ENCODE measurements at places on chromosomes 7 and 10. TPM values are rescaled to one million over a fixed set of nuclear protein-coding genes. Genes with fewer than 3 reads are reported as not detected.
A peak's percentile ranks its signal among the peaks of the same experiment; 100 is the strongest.

- no peak for DNase-seq
Measured at GRCh38 chr7:104772405-104773345, 241.3 kb upstream of the KMT2E start.

DNA sequence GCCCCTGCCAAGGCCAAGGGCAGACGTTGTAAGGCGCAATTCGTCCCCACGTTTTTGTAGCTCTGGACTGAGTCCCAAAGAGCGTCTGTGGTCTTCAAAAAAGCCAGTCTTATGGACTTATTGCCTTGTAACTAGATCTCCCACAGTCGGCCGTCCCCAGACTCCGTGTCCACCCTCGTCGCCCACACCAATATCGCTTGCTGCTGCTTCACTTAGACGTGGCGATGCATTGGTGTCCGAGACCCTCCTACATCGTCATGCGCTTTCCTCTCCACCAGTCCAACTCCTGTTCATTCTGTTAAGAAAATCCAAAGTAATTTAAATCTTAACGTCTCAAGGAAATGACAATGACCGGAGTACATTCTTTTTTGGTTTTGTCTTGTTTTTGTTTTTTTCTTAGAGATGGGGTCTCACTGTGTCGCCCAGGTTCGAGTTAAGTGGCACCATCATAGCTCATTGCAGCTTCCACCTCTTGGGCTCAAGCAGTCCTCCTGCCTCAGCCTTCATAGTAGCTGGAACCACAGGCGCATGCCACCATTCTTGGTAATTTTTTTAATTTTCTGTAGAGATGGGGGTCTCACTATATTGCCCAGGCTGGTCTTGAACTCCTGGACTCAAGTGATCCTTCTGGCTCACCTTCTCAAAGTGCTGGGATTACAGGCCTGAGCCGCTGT is 851 bp downstream of the KIFBP start:
- no peak for DNase-seq

GRCh38 chr10:7523656-7524055 is 112.8 kb upstream of the SFMBT2 start:
- DNase-seq, result no peak

- DNase-seq, result no peak
Measured at GRCh38 chr10:1408651-1409367, 328.5 kb downstream of the ADARB2 start.

- no peak for DNase-seq
Measured at GRCh38 chr7:76238326-76238725, 36.6 kb downstream of the SRRM3 start.

DNA sequence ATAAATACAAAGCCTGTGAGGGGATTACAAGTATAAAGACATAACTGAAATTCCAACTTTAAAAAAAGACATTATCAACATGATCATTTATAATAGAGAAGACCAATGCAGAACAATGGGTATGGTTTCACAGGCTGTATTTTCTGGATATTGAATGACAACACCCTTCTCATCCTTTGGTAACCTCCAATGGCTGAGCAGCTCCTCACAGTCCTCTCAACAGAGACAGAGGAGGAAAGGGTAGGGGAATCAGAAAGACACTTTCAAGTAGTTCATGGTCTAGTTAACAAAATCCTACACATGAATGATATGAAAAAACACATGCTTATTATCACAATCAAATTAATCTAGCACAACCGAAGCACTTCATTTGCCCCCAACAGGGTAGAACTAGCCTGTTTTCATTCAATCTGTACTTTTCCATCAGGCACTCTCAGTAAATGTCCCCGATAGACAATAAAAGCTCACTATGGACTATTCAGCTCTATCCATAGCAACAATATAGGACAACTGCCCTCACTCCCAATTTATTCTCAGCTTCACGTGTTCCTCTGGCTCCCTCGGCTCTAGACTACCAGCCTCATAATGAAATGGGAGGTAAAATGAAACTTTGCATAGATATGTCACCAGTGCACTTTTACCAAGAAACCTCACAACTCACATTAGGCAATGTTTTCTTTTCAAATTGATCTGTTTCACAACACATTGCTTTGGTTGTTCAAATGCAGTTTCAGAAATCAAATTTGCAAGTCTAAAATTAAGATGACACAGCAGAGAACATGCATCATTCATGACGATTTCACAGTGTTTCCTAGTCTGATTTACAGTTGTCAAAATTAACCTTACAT is 211.4 kb downstream of the THSD7A start:
- no peak for DNase-seq

- no peak for DNase-seq
Measured at GRCh38 chr10:72126184-72126871, 38.0 kb upstream of the SPOCK2 start.

DNA sequence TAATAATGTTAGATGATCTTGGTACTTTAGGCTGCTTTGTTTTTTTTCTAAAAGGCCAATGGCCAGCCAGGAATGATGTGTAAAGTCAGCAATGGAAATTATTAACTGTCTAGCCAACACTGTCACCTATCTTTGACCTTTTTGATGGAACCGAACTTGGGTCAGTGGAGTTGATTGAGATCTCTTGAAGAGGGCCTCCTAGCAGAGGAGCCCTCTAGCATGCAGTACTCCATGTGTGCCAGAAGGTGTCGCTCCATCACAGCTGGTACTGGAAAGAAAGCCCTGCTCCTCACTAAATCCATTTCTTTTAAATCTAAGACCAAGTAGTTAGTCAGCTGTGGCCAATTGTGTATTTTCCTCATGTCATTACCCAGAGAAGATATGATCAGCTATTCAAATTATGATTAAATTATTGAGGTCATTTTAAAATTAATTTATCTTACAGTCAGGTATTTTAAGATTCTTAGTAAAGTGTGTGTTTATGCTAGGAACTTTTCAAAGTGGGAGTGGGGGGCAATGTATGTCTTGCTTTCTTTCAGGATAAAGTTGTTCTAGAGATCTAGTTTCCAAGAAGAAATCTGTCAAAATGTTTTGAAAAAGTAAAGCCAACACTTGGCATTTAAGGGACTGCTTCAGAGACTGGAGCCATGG is 33.1 kb upstream of the CROT start:
- no peak for DNase-seq

- no peak for DNase-seq
Measured at GRCh38 chr10:113038183-113038582, 88.1 kb downstream of the TCF7L2 start.

GRCh38 chr10:69406302-69406811 is 10.4 kb downstream of the TACR2 start:
- no peak for DNase-seq

- peak; percentile 88 for DNase-seq
Measured at GRCh38 chr7:41809529-41809939, 106.6 kb upstream of the INHBA start.

DNA sequence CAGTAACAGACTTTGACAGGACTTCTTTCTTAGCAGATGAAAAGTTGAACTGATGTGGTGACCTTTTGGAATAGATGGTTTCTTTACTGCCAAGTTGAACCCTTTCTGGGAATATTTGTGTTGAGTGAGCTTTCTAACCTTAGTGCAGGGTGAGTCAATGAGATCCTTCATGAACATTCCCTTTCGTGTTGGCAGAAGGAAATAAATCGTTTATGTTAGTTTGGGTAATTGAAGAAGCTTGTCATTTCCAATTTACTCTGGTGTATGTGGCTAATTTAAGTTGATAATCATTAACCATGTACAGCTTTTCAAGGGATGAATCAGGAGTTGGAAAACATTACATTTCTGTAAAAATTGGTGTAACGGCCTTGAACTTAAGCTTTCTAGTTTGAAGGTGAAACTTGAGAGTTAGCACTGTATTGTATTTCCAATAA is 43.4 kb downstream of the PTTG1IP2 start:
- no peak for DNase-seq

- no peak for DNase-seq
Measured at GRCh38 chr10:131662851-131663250, 238.0 kb upstream of the PPP2R2D start.

Gene AKR1C4
- not detected for total RNA-seq

Gene APBB1IP
- 1.6 TPM for total RNA-seq

Gene PRKAR2B
- 4.1 TPM for total RNA-seq

Gene UCMA
- not detected for total RNA-seq

Gene LOXL4
- 5.4 TPM for total RNA-seq

Gene SLC29A3
- 0.58 TPM for total RNA-seq
